ENCODE measurements at places on chromosomes 16 and 17.

DNA sequence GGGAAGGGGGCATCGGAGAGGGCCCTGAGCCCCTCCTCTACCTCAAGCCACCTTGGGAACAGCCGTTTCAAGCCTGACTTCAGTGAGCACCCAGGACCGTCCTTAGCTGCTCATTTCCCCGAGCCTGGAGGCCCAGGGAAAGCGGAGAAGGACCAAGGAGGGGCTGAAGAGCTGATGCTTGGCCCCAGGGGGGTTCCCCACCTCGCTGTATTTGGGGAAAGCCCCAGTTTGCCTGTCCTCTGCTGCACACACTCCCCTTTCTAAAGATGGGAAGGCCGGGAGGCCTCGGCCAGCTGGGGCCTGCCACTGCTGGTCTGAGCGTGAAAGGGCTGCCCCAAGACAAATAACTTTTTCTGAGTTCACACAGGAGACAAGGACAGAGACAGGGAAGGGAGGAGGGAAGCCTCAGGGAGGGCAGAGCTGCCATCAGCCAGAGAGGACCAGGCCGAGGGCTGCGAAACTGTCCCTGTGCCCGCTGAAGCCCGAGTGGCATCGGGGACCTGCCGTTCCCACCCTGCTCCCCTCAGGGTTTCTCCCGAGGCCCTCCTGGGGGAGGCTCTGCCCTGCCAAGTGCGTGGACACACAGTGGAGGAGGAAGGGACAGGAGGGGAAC lies 11.6 kb downstream of the ZACN start:
- no peak for DNase-seq

- DNase-seq = no peak
Measured at GRCh38 chr16:81432937-81433557, 11.6 kb upstream of the CMIP start.

- DNase-seq = no peak
Measured at GRCh38 chr16:75948441-75948840, 222.2 kb upstream of the CPHXL start.

- DNase-seq = peak; percentile 73
Measured at GRCh38 chr16:81778861-81779535, at the start of gene PLCG2. PLCG2 (plus strand) TSS chr16:81779291; CDS start chr16:81785990, 6,699 bp downstream.

DNA sequence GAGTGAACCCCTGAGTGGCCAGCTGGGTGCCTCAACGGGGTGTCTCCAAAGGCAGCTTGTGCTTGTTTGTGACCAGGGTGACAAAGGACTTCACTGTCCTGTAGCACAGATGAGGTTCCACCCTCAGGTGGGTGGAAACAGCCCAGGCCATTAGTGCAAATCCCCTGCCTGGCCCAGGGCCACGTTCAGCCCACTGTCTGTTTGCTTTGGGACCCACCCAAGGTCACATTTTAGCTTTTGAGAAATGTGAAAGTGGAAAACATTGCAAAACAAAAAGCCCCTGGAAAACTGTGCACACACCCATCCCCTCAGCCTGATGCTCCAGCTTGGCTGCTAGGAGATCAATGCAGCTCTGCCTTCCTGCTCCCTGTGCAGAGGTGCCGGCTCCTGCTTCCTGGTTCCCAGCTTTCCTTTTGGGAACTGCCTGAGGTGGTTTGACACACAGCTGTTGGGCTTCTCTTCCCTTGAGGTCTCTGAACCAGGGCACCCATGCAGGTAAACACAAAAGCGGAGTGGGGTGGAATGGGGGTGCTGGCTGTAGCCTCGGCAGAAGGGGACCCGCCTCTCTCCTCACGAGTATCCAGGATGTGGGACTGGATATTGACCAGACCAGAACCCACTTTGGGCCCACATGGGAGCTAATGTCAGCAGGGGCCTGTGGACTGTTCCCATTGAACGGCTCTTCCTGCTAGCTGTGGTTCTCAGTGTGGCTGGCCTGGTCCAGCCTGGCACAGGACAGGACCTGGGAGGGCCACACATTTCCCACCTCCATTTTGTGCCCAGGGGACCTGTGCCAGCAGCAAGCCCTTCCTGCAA lies 7.9 kb upstream of the SPHK1 start:
- no peak for DNase-seq

DNA sequence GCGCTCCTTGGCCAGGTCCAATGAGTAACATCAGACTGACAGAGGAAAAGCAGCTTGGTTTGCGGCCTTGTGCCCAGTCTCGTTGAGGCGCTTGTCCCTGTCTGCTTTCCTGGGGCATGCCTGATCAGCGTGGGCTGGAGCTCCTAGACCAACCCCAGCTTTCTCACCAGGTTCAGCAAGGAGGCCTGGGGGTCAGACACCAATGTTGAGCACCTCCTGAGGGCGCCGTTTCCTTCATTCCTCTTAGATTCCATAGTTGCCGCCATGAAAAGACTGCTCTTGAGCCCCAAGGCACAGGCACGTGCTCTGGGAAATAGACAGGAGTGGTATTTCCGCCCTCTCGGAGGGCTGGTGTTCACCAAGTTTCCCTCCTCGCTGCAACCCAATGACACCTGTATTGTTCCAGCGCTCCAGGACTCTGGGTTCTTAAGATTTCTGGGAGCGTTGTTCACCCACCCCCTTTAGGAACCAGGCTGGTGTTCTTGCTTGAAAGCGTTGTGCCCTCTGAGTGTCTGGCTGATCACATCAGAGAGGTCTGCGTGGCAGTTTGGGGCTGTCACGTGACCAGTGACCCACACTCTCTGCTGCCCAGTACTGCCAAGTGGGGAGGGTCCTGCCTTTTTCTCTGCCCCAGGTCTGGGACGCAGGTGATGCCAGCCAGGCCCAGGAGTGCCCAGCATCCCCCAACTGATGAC lies 18.0 kb downstream of the KCTD2 start:
- DNase-seq = no peak

DNA sequence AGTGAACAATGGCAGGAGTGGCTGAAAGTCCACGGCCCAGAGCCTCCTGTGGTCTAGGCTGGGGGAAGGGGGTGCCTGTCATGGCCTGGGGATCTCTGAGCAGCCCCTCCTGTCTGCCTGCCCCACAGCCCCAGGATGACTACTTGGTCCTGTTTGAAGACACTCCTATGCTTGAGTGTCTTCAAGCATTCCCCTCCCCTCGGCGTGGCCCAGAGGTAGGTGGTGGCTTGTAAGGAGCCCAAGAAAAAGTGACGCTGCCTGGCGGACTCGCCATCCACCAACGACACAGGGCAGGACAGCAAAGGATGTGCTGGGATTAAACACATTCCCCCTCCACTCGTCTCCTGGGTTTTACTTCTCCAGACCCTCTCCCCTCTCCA lies 5.7 kb downstream of the SULT1A1 start:
- no peak for DNase-seq

GRCh38 chr17:75087558-75088453 lies at the start of gene SLC16A5:
SLC16A5 (plus strand) TSS chr17:75087954; CDS start chr17:75093637, 5,683 bp downstream.
- DNase-seq = peak; percentile 50

DNA sequence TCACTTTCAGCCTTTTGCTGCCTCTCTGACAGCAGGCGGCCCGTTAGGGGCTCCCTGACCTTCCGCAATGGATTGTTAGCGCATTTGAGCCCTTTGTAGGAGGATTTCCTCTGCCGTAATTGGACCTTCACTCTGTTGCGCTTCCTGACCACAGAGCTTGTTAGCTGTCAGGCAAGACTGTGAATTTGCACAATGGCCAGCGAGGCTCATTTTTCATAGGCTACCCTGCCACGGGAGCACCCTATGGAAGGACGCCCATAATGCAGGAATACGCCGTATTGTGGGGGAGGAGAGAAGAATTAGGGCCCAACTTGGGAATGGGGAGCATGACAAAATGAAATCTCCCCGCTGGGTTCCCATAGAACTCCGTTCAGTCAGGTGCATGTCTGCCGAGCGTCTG lies 205.2 kb upstream of the NLRP1 start:
- no peak for DNase-seq

DNA sequence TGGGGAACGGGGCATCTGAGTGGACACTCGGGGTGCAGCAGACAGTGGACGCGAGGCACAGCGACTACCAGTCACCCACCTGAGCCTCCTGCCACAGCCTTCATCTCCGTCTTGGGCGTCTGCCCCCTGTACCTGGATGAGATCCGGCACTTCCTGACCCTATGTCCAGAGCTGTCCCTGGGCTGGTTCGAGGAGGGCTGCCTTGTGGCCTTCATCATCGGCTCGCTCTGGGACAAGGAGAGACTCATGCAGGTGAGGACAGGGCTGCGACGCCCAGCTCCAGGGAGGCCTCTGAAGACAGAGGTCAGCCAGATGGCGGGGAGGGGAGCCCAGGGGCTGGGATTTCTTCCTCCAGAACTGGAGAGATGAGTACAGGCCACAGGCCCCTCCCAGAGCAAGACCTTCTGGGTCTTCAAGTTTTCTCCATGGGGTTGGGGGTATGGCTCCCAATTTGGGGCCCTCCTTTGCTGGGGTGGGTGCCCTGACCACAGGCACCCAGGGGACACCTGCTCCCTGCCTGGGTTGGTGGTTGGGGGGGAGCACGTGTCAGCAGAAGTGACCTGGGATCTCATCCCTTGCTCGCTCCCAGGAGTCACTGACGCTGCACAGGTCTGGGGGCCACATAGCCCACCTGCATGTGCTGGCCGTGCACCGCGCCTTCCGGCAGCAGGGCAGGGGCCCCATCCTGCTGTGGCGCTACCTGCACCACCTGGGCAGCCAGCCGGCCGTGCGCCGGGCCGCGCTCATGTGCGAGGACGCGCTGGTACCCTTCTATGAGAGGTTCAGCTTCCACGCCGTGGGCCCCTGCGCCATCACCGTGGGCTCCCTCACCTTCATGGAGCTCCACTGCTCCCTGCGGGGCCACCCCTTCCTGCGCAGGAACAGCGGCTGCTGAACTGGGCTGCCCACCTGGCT lies 1.9 kb downstream of the AANAT start:
- DNase-seq = no peak

DNA sequence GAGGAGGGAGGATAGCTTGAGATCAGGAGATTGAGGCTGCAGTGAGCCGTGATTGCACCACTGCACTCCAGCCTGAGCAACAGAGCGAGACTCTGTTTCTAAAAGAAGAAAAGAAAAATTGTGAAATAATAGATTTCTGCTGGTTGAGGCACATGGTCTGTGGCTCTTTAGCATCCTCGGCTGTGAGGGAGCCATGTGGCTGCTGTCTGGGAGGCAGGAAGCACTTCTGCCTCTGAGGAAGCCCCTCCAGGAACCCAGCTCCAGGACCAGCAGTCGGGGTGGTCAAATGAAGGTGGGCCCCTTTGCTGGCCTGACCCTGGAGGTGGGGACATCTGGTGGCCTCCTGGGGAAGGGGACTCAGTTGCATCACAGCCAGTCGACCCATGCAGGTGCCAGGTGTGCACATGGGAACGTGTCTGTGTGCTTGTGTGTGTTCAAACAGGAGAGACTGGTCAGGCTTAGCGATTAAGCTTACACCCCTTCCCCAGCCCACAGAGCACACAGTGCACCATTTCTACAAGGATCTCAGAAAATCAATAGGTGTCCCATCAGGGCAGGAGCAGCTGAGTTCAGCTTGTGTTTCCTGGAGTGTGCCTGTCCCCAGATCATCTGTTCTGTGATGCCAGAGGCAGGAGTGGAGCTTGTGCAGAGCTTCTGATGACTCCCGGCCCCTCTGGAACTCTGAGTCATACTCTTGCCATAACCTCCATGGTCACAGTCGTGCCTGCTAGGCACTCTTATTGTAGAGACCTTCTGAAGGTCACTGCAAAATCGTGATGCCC lies 24.3 kb upstream of the MGAT5B start:
- DNase-seq = no peak

GRCh38 chr17:37754363-37754762 lies 9.5 kb upstream of the HNF1B start:
- DNase-seq = no peak

- DNase-seq = peak; percentile 28
Measured at GRCh38 chr16:88754912-88755744, 29.9 kb downstream of the PIEZO1 start.

GRCh38 chr16:49469930-49470451 lies 96.4 kb downstream of the C16orf78 start:
- no peak for DNase-seq

GRCh38 chr16:11871193-11871592 lies 19.9 kb upstream of the RSL1D1 start:
- DNase-seq = no peak

- no peak for DNase-seq
Measured at GRCh38 chr16:10997485-10997884, 53.1 kb downstream of the CLEC16A start.

DNA sequence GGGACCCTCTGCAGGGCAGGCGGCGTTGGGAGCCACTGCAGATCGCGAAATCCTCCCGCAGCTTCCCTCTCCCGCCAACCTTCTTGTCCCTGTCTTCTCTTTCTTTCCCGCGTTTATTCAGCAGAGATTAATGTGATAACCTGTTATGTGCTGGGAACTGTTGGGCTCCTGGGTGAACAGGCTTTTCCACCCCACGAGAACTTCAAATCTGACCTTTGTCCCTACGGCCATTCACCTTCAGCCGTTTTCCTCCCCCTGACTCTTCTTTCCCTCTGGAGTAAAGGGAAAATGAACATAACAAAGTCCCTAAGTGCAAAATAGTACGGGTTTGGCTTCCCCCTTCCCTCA lies 15.2 kb upstream of the KPNA2 start:
- no peak for DNase-seq

- DNase-seq = no peak
Measured at GRCh38 chr17:50132104-50132794, 2.3 kb upstream of the SAMD14 start.

Measured in CD4-positive, alpha-beta T cell treated with Interleukin-12 subunit alpha and Interleukin-12 subunit beta, for 1 hour (primary cell).